ENCODE measurements at places on chromosomes 6 and 20.

- no peak for DNase-seq
Measured at GRCh38 chr6:24484657-24485323, 4.6 kb downstream of the GPLD1 start.

DNA sequence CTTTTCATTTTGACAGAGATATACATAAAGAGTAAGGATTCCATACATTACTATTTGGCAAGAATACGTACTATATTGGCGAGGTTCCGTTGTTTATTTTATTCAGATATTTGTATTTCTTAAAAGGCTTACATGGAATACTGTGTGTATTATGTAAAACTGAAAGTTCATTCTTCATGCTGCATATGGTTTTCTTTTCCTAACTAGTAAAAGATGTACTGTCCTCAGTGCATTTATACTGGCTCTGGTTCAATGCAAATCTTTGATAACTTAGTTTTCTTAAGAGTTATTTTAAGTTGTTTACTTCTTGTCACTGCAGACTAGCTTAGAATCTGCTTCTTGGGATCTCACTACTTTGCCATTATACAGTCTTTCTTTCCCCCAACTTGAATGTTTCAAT, 42.0 kb downstream of the ADGRB3 start:
- DNase-seq = no peak

- no peak for DNase-seq
Measured at GRCh38 chr20:62048821-62049291, 16.8 kb downstream of the TAF4 start.

- no peak for DNase-seq
Measured at GRCh38 chr6:139762587-139763031, 388.2 kb upstream of the CITED2 start.

GRCh38 chr6:34441526-34441925, 15.7 kb upstream of the RPS10 start:
- no peak for DNase-seq

GRCh38 chr6:126076992-126077664, 90.8 kb downstream of the TRMT11 start:
- no peak for DNase-seq

DNA sequence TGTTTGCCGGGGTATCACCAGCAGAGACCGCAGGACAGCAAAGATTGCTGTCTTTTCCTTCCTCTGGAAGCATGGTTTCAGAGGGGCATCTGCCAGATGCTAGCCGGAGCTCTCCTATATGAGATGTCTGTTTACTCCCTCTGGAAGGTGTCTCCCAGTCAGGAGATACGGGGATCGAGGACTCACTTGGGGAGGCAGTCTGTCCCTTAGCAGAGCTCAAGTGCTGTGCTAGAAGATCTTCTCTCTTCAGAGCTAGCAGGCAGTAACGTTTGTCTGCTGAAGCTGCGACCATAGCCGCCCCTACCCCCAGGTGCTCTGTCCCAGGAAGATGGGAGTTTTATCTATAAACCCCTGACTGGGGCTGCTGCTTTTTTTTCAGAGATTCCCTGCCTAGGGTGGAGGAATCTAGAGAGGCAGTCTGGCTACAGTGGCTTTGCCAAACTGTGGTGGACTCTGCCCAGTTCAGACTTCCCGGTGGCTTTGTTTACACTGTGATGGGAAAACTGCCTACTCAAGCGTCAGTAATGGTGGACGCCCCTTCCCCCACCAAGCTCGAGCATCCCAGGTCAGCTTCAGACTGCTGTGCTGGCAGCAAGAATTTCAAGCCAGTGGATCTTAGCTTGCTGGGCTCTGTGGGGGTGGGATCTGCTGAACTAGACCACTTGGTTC, 133.0 kb upstream of the FLRT3 start:
- DNase-seq = no peak

GRCh38 chr20:55888685-55889084, 116.6 kb downstream of the CBLN4 start:
- no peak for DNase-seq

DNA sequence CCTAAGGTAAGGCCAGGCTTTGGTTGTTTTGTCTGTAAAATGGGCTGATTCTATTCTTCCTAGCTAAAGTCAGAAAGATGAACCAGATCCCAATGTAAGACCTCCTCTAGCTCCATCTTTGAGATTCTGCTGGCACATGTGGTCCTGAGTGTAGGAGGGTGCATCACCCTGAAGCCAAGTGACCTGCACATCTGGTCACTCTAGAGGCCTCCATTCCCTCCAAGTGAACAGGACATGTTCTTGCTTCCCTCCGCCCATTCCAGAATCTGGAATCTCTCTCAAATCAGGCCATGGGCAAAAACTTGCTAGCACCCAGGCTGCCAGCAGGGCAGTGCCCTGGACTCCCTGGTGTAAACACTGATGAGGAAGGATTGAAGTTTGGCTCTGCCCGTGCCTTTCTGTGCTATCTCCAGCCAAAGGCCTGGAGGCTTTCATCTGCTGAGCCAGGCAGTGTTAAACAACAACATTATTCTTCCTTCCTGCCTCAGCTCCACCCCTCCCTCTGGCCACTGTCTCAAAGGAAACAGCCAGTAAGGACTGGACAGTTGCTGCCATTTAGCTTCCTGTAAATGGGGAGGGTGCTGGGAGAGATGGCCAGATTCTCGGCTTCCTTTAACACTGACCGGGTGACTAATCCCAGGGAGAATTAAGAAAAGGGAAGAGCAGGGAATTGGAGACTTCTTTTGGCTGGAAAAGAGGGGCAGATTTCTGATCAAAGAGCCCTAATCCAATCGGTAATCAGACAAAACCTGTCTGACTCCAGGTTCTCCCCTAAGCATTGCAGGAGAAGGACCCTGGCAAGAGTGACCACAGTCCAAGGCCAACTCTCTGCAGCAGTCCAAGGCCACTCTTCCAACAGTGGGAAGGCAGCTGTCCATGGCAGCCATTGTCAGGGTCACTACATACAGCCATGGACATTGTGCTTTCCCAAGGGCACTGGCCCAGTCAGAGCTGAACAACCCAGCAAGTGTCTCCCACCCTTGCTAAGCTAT, 19.5 kb upstream of the ADGRF1 start:
- DNase-seq = no peak

GRCh38 chr6:106490436-106490835, 129.9 kb downstream of the CRYBG1 start:
- DNase-seq = no peak

GRCh38 chr6:75601304-75602245, at the start of gene SENP6:
Gene SENP6, plus strand, starts transcription at chr6:75601880. Its CDS starts 645 bp downstream, at chr6:75602525.
- DNase-seq = peak; percentile 43

DNA sequence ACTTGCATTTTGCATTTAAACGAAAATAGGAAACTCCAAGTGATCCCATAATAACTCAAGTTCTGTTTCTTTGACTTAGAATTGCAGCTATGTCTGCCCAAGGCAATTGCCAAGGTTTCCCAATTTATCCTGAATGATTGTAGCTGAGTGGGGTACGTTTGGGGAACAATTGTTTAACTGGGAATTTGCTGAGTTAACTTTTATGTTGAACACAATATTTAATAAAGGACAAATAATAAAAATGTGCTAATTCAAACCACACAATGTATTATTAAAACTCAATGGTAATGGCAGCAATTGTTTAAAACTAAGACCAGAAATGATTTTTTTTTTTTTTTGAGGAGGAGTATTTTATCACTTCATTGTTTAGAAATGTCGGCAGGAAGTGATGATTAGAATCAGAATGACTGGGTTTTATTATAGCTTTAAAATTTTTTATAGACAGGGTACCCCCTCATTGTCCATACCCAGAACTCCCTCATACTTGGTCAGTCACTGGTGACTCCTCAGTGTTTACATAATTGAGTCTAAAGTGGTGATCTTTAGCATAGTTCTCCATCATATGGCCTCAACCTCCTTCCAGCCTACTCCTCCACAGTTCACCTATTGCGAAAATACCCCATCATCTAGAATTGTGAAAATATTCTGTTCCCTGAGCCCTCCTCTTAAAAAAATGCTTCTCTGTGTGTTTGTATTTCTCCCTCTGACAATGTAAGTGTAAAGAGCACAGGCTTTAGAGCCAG, 389.2 kb upstream of the CITED2 start:
- DNase-seq = no peak

GRCh38 chr6:166638573-166638964, 11.5 kb upstream of the RPS6KA2 start:
- DNase-seq = no peak

DNA sequence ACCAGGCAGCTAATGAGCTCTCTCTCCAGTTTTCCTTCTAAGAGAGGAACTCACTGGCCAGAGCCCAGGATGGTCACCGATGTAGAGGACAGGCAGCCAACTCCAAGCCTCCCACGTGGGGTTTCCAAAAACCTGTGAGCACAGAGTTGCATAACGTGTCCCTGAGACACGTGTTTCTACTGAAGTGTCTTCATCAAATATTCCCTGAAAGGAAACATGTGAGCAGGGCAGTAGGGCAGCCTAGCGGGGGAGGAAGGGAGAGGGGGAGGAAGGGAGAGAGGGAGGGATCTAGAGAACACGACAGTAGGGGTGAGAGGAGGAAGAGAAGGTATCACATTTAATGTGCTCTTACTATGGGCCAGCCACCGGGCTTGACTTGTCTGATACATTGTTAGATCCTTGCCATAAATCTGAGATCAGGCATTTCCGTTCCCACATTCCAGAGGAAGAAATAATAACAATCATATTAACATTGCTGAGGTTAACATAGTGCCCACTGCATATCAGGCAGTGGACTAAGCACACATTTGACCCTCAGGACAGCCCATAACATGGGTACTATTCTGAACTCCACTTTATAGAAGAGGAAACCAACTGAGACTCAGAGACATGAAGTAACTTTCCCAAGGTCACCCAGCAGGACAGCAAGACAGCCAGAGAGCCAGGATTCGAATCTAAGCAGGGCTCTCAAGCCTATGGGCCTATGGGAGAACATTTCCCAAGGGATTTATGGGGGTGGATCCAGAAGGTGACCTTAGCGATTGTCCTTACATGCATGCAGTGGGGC, 4.5 kb upstream of the SYS1 start:
- no peak for DNase-seq

DNA sequence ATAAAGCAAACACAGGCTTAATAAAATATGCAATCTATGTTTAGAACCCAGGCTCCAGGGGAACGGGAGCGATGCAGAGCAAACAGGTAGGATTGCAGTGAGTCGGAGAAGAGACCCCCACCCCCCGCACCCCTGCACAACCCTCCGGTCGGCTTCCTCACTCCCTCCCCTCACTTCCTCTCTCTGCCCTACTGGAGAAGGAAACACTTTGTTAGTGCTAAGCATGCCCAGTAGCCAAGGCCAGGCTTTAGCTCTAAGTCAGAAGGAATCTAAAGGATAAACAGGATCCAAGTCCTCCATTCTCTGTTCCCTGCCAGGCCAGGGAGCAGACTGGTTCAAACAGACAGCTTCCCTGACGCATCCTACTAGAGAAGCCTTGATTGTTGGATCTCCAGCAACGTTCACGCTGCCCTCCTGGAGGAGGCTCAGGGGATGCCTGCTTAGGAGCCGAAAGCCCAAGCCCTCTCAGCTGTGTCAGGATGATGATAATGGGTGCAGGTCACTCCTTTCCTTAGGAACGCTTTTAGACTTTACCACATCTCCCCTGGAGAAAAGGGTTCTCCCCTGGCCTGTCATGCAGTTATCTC, 14.7 kb downstream of the FOXQ1 start:
- no peak for DNase-seq

DNA sequence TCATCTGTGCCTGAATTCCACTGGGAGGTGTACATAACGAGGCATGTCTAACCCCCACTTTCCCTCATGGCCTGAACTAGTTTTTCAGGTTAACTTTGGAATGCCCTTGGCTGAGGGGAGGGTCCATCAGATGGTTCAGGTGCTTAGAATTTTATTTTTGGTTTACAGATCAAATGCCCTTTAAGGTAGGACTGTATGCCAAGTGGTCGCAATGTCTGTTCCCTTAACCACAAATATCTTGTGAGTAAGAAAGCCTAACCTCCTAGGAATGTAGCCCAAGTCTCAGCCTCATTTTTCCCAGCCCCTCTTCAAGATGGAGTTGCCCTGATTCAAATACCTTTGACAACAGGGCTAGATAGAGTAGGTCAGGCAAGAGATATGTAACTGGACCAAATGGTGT, 78.4 kb downstream of the RNASET2 start:
- no peak for DNase-seq

- DNase-seq = no peak
Measured at GRCh38 chr6:21754891-21755290, 161.3 kb downstream of the SOX4 start.

DNA sequence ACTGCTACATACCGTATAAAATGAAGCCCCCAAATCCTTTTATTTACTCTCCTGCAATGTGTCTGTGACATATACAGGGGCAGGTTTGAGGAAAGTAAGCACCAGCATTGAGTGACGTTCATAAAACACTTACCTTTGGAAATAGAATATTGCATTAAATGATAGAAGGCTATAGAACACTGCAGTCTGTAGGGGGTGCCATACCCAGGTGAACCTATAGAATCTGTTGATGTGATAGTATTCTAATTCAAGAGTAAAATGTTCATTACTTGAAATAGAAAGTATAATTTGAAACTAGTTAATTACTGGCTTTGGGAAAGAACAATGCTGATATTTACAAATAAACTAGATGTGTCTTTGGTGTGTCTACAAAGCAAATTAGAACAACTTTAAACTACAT, 47.0 kb upstream of the PRL start:
- no peak for DNase-seq

DNA sequence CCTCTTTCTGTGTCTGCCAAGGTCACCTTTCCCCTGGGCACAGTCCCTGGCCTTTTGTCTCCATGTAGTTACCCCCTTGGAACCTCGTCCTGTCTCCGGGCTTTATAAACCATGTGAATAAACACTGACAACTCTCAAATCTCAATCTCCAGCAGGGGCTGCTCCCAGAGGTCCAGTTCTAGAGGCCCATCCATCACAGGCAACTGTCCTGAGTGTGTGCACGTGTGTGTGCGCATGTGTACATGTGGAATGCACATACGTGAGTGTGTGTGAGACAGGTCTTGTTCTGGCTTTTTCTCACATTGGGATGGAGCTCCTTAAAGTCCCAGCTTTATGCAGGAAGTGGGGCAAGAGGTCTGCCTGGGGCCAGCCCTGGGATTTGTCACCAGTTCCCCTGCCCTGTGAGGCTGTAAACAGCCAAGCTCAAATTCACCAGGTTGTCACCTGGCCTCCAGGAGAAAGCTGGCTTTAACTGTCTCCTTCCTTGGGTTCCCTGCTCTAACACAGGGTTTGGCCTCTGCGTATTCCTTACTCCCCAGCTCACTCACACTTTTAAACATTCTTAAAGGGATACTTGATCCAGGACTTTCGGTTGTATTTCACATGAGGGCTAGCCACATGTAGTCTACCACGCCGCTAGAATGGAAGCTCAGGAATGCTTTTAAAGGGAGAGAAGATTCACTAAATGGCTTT, 42.7 kb downstream of the RAMACL start:
- DNase-seq = no peak

DNA sequence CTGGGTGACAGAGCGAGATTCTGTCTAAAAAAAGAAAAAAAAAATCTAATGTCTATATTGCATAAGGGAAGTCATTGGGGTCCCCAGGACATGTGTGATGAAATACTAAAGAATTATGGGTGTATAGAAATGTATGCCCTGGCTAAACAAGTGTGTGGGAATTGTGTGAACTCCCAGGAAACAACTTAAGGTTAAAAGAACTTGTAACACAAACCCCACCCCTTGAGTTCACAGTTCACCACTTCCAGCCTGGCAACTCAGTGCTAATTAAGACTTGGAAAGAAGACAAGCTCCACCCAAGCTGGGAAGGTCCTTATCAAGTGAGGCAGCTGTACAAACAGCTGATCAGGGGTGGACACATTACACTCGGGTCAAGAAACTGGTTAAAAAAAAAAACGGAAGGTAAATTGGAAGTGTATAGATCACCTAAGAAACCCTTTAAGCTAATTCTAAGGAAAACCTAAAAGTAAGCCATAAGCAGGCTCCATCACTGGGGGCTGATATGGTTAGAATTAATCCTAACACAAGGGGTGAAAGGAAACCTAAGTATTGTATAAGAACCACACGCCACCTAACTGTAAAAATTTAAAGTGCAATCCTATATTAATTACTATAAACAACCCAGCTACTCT, 25.2 kb downstream of the HLA-A start:
- no peak for DNase-seq

All from stimulated activated CD8-positive, alpha-beta memory T cell treated with anti-CD3 and anti-CD28 coated beads, Interleukin-15, amount 100 ng/mL, for 4 hours (primary cell).